ENCODE measurements at places on chromosomes 7 and 10.
A peak's percentile ranks its signal among the peaks of the same experiment; 100 is the strongest.

- no peak for ATAC-seq
Measured at GRCh38 chr10:12470719-12471118, 121.4 kb downstream of the CAMK1D start.

- ATAC-seq = no peak
Measured at GRCh38 chr7:134567368-134567767, 18.5 kb downstream of the AKR1B15 start.

GRCh38 chr7:4725850-4726450 is 43.9 kb downstream of the FOXK1 start:
- peak; percentile 40 for ATAC-seq

DNA sequence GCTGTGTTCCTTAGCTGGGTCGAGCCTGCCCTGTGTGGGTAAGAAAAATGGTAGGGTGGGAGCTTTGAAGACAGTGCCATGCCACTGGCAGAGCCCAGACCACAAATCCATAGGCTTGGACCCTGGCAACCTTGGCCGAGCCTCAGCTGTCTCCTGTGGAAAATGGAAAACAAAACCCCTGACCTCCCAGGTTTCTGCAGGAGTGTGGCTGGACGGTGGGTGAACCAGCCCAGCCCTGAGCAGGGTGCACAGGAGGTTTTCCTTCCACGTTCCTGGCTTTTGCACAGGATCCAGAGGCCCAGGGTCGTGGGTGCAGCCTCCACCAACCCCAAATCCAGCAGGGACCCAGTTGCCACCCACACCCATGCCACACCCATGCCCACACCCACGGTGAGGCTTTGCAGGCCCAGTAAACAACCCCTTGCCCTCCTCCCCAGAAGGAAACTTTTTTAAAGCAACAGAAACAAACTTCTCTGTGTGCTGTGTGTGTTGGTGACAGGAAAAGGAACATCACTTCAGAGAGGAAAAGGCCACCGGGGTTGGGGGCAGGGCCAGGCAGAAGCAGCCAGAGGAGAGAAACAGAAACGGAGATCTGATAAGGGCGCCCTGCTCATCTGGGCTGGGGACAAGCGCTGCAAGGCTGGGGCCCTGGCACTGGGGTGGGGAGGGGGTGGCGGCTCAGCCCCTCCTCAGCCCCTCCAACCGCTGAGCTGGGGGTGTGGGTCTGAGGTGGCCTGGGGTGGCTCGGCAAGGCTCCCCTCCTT is 20.7 kb upstream of the ZMIZ1 start:
- no peak for ATAC-seq

DNA sequence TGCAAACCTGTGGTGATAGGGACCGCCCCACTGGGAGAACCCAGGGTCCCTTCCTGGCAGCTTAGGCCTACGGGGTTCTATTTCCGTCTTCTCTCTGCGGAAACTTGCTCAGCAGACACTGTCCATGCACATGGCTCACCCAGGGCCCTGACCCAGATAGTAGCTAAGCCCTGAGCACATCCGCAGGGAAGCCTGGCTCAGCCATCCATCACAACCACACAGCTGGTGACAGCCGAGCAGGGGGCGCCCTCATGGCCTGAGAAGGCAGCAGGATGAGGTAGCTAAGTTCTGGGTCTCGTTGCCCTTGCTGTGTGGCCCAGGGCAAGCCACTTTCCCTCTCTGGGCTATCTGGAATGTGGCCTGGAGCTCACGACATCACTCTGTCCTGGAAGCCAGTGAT is 23.3 kb downstream of the NPTX2 start:
- ATAC-seq = no peak

GRCh38 chr7:1981201-1981877 is 251.4 kb downstream of the MAD1L1 start:
- no peak for ATAC-seq

- no peak for ATAC-seq
Measured at GRCh38 chr7:128210590-128211570, 30.2 kb upstream of the LEP start.

DNA sequence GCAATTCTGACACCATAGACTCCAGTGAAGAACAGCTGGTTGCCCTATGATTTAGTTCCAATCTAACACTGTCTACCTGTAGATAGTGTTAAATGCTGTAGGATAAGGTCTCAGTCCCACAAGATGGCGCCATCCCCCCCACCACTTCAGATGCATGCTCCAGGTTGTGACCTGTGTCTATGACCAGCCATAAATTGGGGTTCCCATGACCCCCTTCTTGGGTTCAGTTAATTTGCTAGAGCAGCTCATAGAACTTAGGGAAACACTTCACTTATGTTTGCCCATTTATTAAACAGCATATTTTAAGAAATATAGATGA is 13.1 kb downstream of the CCSER2 start:
- no peak for ATAC-seq

- peak; percentile 79 for ATAC-seq
Measured at GRCh38 chr7:28732071-28732869, 225.9 kb downstream of the TRIL start.

DNA sequence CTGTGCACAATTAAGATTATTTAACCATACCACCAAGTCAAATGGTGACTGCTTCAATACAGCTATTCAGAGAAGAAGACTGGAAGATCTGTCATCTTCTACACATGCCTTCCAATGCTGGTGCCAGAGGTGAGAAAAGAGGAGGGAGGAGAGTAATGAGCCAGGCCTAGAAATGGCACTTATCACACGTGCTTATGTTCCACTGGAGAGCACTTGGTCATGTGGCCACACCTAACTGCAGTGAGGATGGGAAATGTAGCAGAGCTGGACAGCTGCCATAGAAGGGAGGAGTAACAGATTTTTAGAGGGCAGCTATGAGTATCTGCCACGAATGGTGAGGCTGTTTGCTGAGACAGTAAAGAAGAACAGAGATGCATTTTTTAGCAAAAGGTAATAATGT is 77.1 kb downstream of the MPLKIP start:
- ATAC-seq = no peak

DNA sequence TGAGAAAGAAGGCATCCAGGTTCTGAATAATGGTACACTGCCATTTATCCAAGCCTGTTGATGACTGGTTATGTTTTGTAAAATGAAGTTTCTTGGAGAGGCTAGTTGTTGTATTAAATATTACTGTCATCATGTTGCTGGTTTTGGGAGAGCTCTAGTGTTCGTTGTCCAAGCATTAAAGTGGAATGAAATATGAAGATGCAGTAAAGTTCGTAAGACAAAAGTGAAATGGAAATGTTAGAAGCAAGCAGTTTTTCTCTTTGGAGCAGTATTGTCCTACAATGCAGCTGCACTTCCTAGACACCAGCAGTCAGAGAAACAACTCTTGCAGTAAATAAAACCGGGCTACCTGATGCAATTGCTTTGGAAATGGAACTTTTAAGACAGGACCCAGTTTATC is 156.8 kb upstream of the FZD1 start:
- ATAC-seq = no peak

GRCh38 chr7:114086537-114086913 is 167.7 kb upstream of the PPP1R3A start:
- ATAC-seq = peak; percentile 10

DNA sequence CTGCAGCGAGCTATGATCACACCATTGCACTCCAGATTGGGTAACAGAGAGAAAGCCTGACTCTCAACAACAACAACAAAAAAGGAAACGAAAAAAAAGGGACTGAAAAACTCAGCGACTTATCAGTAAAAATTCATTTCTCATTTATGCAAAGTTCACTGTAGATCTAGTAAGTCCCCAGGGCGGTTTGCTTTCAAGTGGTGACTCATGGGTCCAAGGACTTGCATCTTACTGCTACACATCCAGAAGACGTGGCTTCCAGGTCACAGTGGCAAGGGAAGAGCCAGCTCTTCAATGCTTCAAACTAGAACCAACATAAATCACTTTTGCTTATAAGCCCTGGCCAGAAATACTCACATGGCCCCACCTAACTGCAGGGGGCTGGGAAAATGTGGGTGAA is 178.3 kb upstream of the AUTS2 start:
- no peak for ATAC-seq

GRCh38 chr7:151851145-151851751 is 25.7 kb downstream of the PRKAG2 start:
- ATAC-seq = peak; percentile 44

GRCh38 chr10:51846856-51847506 is 147.6 kb upstream of the CSTF2T start:
- no peak for ATAC-seq

- peak; percentile 49 for ATAC-seq
Measured at GRCh38 chr7:4612939-4613841, 68.9 kb upstream of the FOXK1 start.

- ATAC-seq = no peak
Measured at GRCh38 chr10:7471720-7472367, 61.0 kb upstream of the SFMBT2 start.

DNA sequence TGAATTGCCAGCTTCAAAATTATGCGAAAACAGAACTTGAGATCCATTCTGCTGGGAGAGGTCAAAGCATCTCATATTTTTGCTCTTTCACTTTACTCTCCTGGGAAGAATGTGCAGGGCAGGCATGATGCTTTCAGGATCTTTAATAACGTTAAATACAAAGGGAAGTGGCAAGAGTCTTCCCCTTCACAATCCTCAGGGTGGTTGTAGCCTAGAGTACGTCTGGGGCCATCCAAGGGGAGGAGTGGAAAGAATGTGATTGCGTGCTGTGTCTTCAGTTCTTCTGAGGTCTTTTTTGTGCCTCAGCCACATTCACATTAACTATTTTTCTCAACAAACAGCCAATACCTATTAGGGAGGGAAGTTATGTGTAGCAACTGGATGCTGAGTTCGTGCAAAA is 207.3 kb downstream of the HGF start:
- ATAC-seq = no peak

DNA sequence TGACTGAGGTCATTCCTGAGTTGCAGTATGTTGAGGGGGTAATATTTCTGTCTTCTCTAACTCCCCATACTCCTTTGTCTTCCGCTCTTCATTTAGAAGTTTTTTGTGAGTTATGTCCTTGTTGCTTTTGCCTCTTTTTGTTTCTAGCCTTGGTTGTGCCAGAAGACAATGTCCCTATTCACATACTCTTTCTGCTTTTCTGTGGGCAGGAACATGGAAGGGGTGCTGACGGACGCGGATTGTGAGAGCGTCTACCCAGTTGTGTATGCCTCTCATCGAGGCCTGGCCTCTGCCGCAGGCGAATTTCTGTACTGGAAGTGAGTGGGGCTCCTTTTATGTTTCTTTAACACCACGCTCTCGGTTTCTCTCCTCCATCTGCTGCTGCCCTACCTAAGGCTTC is 20.5 kb downstream of the STAG3 start:
- no peak for ATAC-seq

GRCh38 chr7:158008267-158008666 is 579.4 kb downstream of the PTPRN2 start:
- ATAC-seq = no peak

- no peak for ATAC-seq
Measured at GRCh38 chr7:112156412-112156811, 49.8 kb downstream of the DOCK4 start.

Measured in gastroesophageal sphincter (tissue), 4 donors.